AG10803 (cell line): ENCODE measurements at places on chromosomes 7 and 10.

GRCh38 chr7:7425321-7425720, 110.4 kb downstream of the COL28A1 start:
- no peak for DNase-seq

GRCh38 chr7:128266883-128267594, 26.0 kb downstream of the LEP start:
- peak; percentile 77 for DNase-seq

DNA sequence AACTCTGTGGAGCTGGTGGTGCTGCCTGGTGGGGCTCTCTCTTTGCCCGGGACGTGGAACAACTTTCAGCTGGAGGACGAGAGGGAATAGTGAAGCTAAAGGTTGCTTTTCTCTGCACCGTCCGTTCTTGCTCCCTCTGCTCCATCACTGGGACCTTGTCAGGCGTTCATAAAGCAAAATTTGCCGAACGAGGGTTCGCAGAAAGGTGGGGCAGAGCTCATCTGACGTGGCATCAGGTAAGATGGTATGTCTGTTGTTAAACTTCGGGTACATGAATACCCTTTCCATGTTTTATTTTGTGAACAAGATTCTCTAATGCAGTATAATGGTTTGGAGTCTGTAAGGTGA, 416 bp downstream of the BBS9 start:
- no peak for DNase-seq

- no peak for DNase-seq
These were observed 37.7 kb upstream of the GOLGA7B start for GRCh38 chr10:97811958-97812357.

DNA sequence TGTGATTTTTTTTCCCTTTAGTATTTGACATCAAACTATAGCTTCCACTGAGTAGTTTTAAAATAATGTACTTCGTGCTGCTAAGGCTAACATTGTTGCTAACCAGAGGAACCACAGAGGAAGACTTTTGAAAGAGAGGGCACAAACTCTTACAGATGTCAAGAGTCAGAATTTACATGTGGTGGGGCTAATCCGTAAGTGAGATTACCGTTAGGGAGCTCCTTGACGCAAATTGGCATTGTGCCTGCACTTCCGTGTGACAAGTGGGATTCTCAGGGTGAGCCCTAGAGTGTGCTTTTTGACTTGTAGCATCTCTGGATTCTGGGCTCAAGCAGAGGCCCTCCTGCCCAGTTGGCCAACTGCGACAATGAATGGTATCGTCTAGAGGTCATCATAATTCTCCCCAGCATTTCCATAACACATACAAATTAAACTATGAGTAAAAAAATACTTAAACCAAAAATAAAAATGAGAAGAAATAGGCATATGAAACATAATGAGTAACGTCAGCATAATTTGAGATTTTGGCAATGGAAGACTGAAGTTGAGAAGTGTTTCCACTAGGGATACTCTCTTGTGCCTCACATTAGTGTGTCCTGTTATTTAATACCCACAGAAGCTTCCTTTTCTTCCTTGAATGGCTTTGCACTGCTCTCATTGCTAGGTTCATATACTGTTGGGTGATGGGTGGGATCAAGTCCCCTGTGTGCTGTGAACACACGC, 164.0 kb downstream of the SDK1 start:
- DNase-seq: no peak

- no peak for DNase-seq
These were observed 84.8 kb upstream of the COL13A1 start for GRCh38 chr10:69716711-69717560.

GRCh38 chr10:93580828-93581227, 14.4 kb downstream of the FFAR4 start:
- DNase-seq: no peak

DNA sequence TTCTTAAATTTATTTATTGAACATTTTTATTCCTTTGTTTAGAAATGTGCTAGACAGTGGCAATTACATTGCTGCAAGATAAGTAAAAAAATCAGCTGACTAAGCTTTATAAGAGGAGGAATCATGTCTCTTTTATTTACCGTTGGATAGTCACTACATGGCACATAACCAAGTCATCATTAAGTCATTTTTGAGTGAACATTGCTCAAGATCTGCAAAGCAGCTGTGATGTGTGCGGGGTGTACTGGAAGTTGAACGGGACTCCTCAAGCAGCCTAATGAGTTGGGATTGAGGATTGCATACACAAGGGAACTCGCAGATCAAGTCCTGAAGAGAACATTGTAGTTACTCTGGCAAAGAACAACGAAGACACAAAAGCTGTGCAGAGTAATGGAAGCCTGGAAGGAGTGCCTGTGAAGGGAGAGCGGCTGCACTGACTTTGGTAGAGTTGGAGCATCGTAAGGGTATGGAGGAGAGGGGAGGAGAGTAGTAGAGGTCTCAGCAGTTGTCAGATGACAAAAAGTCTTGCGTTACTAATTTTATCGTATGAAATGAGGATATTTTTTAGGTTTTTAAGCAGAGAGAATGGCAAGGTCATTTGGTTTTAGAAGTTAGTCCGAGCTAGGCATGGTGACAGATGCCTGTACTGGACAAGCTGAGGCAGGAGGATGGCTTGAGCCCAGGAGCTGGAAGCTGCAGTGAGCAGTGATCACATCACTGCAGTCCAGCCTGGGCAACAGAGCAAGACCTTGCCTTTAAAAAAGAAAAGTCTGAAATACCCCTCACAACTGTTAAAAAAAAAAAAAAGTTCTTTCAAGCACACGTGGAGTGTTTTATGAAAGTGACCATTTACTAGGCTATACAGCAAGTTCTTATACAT, 95.1 kb downstream of the BMPR1A start:
- DNase-seq: peak; percentile 90

GRCh38 chr10:26650406-26650805, 47.1 kb upstream of the PDSS1 start:
- DNase-seq: no peak

GRCh38 chr7:102439963-102440795, 6.8 kb downstream of the ORAI2 start:
- peak; percentile 71 for DNase-seq

- no peak for DNase-seq
These were observed 9.0 kb upstream of the ARPC1B start for GRCh38 chr7:99365318-99366141.

- DNase-seq: no peak
These were observed 31.6 kb upstream of the WAPL start for GRCh38 chr10:86553213-86553612.

- DNase-seq: no peak
These were observed 6.5 kb downstream of the LBX1 start for GRCh38 chr10:101222683-101223273.

- no peak for DNase-seq
These were observed 91.1 kb downstream of the SORCS3 start for GRCh38 chr10:104732222-104732621.

GRCh38 chr7:137591421-137591837, 247.9 kb upstream of the PTN start:
- peak; percentile 67 for DNase-seq

- no peak for DNase-seq
These were observed 18.5 kb downstream of the VSTM2A start for GRCh38 chr7:54560723-54561122.

GRCh38 chr7:69256634-69257081, 341.6 kb upstream of the AUTS2 start:
- peak; percentile 94 for DNase-seq

DNA sequence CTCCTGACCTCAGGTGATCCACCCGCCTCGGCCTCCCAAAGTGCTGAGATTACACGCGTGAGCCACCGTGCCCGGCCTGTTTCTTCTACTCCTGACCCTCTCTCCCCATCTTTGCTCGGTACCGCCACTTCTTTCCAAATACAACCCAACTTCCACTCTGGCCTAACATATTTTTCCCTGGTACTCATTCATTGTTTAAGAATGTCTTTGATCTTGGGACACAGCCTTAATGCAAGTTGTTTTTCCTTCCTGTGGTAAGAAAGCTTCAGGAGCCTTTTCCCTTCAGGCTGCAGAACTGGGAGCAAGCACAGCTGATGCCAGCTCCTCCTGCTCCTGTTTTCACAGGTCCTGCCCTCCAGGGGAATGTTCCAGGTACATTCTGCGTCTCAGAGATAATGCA, 13.7 kb downstream of the CALML3 start:
- DNase-seq: peak; percentile 74

DNA sequence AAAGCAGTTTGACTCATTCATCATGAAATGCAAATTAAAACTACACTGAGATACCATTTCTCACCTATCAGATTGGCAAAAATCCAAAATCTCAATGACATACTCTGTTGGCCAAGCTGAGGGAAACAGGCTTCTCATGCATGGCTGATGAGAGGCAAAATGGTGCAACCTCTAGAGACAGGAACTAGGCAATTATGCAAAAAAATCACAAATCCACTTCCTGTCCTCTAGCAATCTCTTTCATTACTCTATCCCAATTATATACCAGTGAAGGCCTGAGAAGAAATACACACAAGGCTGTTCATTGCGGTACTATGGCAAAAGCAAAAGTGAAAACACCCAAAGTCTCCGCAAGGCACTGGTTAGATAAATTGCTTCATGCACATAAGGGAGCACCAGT, 25.9 kb upstream of the PTPRN2 start:
- no peak for DNase-seq

- no peak for DNase-seq
These were observed 2.0 kb downstream of the CALY start for GRCh38 chr10:133334503-133335245.

GRCh38 chr7:114930829-114931655, 9.1 kb downstream of the MDFIC start:
- DNase-seq: no peak

DNA sequence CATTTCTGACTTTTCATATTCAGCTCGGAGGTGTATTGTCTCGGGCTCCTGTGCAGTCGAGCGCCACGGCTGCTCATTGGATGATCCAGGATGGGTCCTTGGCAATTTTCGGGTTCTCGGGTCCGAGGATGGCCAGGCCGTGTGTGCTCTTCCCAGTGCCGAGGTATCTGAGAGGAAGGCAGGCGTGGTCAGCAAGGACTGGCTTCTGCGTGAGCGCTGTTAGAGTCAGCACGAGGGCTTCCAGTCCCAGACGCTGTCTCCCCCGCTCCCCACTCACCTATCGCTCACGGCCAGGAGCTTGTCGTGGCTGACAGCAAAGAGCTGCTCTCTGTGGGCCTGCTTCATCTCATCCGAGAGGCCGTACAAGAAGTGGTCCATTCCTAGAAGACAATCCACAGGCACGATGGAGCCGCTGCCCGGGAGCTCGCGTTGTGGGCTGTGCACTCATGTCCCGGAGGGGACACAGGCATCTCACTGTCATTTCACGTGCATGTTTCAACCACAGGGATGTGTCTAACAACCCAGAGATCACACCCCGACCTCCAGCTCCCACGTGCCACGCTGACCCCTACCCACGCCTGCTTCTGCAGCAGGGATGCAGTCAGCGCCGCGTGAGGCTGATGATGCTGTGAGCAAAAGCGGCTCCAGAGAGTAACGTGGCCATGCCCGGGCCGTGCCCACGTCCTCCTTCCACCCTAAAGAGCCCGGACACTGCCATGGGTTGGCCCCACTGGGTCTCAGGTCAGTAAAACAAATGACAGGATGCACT, 34.4 kb downstream of the PITRM1 start:
- DNase-seq: no peak

- DNase-seq: peak; percentile 21
These were observed 62.0 kb downstream of the AMZ1 start for GRCh38 chr7:2750004-2750407.

GRCh38 chr10:86443936-86444335, 77.3 kb upstream of the GRID1 start:
- DNase-seq: no peak

- DNase-seq: peak; percentile 29
These were observed 117.6 kb upstream of the PDLIM1 start for GRCh38 chr10:95408148-95408960.

DNA sequence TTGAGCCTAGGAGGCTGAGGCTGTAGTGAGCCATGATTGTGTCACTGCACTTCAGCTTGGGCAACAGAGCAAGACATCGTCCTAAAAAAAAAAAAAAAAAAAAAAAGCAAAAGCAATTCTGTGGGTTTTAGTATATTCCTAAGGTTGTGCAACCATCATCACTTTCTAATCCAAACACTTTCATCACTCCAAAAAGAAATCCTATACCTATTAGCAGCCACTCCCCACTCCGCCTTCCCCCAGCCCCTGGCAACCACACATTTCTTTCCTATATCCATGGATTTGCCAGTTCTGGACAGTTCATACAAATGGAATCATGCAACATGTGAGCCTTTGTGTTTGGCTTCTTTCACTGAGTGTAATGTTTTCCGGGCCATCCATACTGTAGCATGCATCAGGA, 20.4 kb downstream of the ZAN start:
- DNase-seq: peak; percentile 44

- no peak for DNase-seq
These were observed 119.7 kb upstream of the YAE1 start for GRCh38 chr7:39446546-39446945.

- DNase-seq: no peak
These were observed 56.3 kb downstream of the GFRA1 start for GRCh38 chr10:116216676-116217075.

DNA sequence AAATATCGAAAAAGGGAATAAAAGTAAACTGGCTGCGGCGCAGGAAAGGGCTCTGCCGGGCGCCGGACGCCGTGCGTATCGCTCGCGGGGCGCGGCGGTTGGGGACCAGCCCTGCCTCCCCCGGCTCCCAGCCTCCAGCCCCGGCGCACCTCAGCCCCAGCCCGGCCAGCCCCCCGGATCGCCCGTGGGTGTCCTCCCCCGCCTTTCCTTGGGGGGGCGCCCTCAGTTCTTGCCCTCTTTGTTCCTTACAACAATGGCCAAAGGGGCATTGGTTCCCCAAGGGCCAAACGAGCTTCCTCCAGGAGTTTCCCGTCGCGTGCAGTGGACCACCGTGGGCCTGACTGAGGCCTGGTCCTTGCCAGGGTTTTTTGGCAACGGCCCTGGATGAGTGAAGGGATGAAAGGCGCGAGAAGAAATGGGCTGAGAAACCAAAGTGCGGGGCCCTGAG, 1.2 kb downstream of the MACROH2A2 start:
- peak; percentile 6 for DNase-seq

GRCh38 chr10:23096802-23097549, 1.6 kb downstream of the MSRB2 start:
- peak; percentile 92 for DNase-seq

DNA sequence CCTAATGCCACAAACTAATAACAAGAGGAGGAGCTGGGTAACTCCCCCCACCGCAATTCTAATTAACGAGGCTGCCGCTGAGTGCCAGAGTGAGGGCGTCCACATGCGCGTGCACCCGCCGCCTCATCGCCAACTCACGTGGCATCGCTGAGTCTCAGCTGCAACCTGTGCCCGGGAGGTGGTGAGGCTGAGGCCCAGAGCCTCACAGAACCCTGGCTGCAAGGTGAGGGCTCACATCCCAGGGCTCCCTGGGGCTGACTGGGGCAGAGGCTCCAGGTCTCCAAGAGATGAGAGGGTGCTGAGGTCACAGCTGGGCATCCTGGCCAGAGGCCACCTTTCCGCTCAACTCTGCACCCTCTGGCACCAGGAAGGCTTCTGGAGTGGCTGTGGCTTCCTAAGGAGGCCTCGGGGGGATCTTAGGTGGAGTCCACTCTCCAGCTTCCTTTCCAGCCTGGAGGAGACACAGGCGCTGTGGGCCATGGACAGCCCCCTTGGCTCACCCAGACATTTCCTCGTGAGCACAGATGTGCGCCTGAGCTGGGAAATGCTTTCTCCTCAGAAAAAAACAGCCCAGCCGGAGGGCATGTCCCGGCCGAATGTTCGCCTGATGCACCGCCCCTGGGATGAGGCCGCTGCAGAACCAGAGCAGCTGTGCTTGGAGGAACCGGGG, 242.6 kb downstream of the MAD1L1 start:
- DNase-seq: no peak
